ENCODE measurements at places on chromosomes 4 and X. TPM values are rescaled to one million over a fixed set of nuclear protein-coding genes. Genes with fewer than 3 reads are reported as not detected.

CYSLTR1 gene
- total RNA-seq: 10.2 TPM

CXCL10 gene
- total RNA-seq: 1.3 TPM

DNA sequence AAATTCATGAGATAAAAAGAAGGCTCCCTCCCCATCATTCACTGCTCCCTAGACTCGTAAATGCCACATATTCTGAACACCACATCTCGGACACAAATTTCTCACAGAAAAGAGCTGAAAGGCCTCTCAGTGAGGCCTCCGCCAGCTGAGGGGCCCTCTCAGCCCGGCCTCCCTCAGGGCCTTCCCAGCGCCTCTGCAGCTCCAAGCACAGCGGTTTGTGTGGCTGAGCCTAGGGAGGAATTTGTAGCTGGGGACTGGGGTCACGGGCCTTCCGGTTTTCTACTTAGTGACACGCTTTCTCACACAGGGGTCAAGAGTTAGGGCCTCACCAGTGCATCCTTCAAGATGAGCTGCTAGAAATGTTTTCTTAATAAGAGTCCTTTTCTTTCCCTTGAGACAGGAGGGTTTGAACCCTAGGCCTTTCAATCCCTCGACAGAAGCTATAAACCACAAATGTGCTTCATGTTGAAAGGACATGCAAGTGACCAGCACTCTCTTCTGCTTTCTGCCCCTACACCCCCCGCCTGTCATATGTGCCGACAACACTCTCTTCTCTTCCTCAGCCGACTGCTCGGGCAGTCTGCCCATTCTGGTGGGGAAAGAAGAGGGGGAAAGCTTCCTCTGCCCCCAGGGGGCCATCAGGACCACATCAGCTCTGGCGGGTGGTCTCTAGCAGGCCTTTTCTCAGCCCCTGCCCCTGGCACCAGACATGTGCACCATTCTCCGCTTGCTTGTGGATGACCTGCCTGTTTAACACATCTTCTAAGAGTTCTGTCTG lies 104.9 kb downstream of the CHIC2 start:
- no peaks in the 10 kb centered on the region for H3K4me1 ChIP-seq
- DNase-seq: no peak
- no peaks in the 10 kb centered on the region for H3K27me3 ChIP-seq
- no peak overlapping the region for H3K4me3 ChIP-seq
- no peaks in the 10 kb centered on the region for H3K36me3 ChIP-seq

AFF2 gene
- 3.2 TPM for total RNA-seq

SRPX2 gene
- not detected for total RNA-seq

DNA sequence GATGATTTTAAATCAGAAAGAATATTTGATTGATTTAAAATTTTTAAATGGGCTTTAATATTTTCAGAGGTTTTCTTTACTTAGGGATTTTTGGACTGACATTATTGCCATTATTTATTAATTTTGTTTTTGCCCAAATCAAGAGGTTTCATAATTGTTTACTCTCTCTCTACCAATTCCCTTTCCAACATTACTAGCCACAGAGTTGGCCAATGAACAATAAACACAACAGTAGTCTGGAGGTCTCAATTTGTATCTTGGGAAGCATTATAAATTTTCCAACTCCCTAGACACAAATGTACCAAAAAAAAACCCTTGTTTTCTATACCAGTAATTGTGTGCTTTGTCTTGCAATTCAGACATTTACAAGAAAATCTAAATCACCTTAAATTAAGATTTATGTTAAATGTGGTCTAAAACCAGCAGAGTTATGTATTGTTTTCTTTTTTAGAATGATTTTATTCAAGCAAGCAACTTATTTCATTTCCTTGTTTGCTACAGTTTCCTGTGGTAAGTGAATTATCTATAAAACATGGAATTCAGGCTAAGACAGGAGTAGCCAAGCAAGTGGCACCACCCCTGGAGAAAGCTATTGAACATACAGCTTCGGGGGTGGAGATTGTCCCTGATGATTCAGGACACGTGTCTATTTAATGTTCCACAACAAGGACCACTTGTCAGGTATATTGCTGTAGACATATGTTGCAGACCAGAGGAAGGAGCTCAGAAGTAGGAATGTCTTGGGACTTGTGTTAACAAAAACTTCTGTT lies 622 bp downstream of the KLKB1 start:
- no peaks in the 10 kb centered on the region for H3K4me1 ChIP-seq
- no peaks in the 10 kb centered on the region for H3K36me3 ChIP-seq
- no peak overlapping the region for H3K4me3 ChIP-seq

APEX2 gene
- total RNA-seq: 35.9 TPM

CLNK gene
- total RNA-seq: 0.89 TPM

- DNase-seq: no peak
- no peaks in the 10 kb centered on the region for H3K27me3 ChIP-seq
- no peak overlapping the region for H3K4me3 ChIP-seq
- H3K36me3 ChIP-seq: peaks cover 38% of the 10 kb centered on the region
Measured at GRCh38 chrX:135541351-135541750, 20.9 kb downstream of the INTS6L start.

LRBA gene
- total RNA-seq: 46.4 TPM

Measured in activated T-helper 2 cell treated with anti-CD3 and anti-CD28 coated beads, Interferon-gamma antibody, Interleukin-2, Interleukin-4, amounts not matched to agents 10 μg/mL and 5 μg/mL and 100 μg/mL, durations not matched to agents 14 hours and 24 hours and 36 hours (primary cell).